ENCODE measurements at places on chromosomes 16 and 17. TPM values are rescaled to one million over a fixed set of nuclear protein-coding genes. Genes with fewer than 3 reads are reported as not detected.

Gene TMEM114
- not detected for total RNA-seq

Gene SLC38A8
- total RNA-seq, result not detected

Gene CORO1A
- 1,802 TPM for total RNA-seq

Gene BICDL2
- total RNA-seq, result 0.51 TPM

Gene RAB37
- 50.4 TPM for total RNA-seq

Gene HSD17B2
- not detected for total RNA-seq

Measured in T-helper 1 cell treated with Interleukin-12 subunit alpha and Interleukin-12 subunit beta and Interleukin-4 antibody, amounts not matched to agents 30 ng/mL and 1 ng/mL, for 36 hours (primary cell).